ENCODE measurements at places on chromosomes 7 and 10. TPM values are rescaled to one million over a fixed set of nuclear protein-coding genes. Genes with fewer than 3 reads are reported as not detected.

- DNase-seq = no peak
These were observed 74.0 kb upstream of the ITGB1 start for GRCh38 chr10:33031815-33032653.

- DNase-seq = no peak
These were observed 28.7 kb downstream of the PRF1 start for GRCh38 chr10:70573599-70574506.

GRCh38 chr7:841943-842342 lies 9.7 kb downstream of the SUN1 start:
- DNase-seq = no peak

- DNase-seq = no peak
These were observed 12.7 kb upstream of the TTYH3 start for GRCh38 chr7:2619116-2619515.

FKBP6 gene
- 0.26 TPM for polyA plus RNA-seq

GRCh38 chr7:73865738-73866445 lies 4.9 kb downstream of the TMEM270 start:
- no peak for DNase-seq

- DNase-seq = no peak
These were observed 229.3 kb downstream of the AUTS2 start for GRCh38 chr7:69827558-69827957.

- no peak for DNase-seq
These were observed 89.1 kb downstream of the CDK6 start for GRCh38 chr7:92747041-92747835.

PNLIPRP1 gene
- polyA plus RNA-seq = not detected

DNA sequence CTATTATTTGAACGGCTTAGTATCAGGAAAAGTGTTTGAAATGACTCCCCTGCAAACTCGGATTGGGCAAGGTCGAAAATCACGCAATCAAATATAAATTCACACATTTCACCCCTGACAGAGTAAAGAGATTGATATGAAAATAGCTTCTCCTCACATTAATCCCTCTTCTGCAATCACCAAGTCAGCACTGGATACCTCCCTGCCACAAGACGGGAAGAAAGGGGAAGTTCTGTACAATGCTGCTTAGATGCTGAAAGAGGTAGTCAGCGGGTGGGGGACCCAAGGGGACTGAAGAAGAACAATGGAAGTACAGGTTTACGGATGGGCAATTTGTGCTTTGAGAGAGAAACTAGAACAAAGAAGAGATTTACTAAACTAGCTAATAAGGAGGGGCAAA lies 72.0 kb upstream of the ANK3 start:
- no peak for DNase-seq

DNA sequence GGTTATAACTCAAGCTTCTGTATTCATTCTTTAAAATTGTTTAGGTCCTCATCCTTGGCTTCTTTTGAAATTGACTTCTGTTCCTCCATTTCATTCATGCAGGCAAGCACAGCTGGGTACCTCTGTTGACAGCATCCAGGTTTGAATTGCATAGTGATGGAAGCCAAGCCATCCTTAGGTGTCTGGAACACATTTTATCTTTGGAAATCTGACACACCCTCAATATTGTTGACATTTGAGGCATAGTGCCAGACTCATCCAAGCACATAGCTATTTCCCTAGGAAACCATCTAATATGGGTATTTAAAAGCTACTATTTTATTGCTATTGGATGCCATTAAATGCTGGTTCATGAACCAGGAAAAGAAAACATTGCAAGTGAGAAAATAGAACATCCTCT lies 142.1 kb upstream of the PTPRZ1 start:
- DNase-seq = no peak

HOXA10 gene
- polyA plus RNA-seq = 142 TPM

GRCh38 chr10:132307823-132308586 lies at the start of gene STK32C:
TSS of gene STK32C (minus strand) at chr10:132307950. CDS start at chr10:132307833, 117 bp downstream.
- DNase-seq = peak; percentile 70

NEBL gene
- 95.1 TPM for polyA plus RNA-seq

ABCB4 gene
- 2.2 TPM for polyA plus RNA-seq

GRCh38 chr10:97748116-97748515 lies 11.2 kb downstream of the ZFYVE27 start:
- no peak for DNase-seq

DNA sequence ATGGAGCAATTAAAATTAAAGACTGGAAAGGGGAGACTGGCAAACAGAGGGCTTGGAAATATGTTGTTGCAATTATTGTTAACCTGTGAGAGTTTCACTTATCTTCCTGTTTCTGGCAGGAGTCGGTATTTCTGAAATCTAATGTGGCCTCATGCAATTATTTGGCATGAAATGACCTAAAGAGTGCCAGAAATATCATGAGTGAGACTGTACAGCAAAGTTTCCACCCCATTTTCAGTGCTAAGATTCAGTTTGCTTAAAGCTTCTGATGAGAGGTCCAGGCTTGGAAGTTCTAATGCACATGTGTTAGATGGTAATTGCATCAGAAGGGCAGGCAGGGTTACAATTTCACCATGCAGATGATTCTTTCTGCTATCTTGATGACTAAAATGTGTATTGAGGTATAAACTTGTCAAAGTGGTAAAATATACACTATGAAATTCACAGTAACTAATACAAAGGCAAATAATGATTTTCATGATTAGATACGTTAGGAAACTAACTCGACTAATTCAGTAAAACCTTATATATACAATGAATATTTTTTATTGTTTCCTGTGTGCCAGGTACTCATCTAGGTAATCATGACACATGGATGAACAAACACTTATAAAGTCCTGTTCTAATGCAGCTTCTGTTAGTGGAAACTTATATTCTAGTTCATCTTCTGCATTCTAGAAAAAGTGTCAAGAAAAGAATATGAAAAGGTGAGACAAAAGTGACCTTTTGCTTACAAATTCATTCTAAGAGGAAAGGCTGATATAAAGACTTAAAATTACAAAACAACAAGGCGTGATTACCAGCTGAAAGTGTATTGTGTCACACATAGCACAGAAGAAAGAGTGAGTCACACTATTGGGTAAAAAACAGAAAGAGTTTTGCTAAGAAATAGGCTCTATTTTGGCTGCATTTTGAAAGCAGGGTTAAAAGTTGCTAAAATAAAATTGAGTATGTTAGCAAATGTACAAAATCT lies 533.4 kb upstream of the SEMA3D start:
- no peak for DNase-seq

DNA sequence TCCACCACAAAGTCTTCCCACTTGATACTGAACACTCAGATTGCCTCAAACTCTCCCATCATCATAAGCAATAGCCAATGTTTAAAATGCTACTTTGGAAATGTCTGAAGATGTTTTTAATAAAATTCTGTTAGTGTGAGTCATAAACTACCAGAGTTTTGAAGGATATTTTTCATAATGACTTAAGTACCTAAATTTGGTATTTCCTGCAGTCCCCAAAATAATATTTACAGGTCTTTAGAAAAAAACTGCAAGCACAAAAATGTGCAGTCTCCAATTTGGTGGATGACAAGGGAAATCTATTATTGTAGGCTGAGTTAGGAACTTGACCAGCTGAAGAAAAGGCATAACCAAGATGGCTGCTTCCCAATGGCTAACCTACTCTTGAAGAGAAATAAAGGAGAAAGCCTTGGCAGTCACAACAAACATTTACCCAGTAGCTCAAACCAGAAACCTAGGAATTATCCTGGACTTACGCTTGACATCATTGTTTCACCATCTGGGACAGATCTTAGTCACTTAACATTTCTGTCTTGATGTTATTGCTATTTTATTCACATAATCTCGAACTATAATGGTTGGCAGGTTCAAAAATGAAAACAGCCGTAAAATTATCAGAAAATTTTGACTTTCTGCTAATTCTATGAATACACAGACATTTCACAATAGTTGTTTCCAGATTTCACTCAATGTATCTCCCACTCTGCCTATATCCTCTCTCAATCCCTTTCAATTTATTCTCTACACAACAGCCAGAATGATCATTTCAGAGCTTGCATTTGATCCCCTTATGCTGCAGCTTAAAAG lies 111.2 kb upstream of the STEAP1B start:
- no peak for DNase-seq

EEPD1 gene
- polyA plus RNA-seq = 6.0 TPM

CCAR1 gene
- 197 TPM for polyA plus RNA-seq

PDAP1 gene
- 145 TPM for polyA plus RNA-seq

DNA sequence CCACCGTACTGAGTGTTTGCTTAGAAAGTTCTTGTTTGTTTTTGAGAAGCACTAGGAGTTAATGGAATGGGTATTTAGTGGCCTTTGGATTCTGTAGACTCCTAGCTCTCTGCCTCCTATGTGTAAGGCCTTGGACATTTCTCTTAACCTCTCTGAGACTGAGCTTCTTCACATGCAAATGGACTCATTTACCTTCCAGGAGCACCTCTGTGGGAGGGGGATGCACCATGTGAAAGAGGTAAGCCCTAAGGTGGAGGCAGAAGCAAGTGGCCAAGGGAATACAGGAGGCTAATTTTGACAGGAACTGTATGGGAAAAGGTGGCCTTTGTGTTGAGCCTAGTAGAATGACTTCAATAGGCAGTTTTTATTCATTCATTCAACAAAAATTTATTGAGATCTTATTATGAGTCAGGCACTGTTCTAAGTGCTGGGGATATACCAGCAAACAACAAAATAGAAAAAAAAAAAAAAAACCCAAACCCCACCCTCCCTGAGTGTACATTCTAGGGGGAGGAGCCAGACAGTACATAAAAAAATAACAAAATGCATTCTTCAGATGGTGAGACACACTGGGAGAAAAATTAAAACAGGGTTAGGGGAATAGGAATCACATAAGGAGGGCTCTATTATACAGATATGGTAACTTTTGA lies 9.2 kb upstream of the EPHA1 start:
- DNase-seq = no peak

SPDYE11 gene
- 0.50 TPM for polyA plus RNA-seq

GIMAP4 gene
- polyA plus RNA-seq = 33.5 TPM

TRPV5 gene
- 0.83 TPM for polyA plus RNA-seq

- DNase-seq = no peak
These were observed 118.3 kb downstream of the RAPGEF5 start for GRCh38 chr7:22238354-22239311.

GRCh38 chr10:1373287-1373686 lies 317.1 kb downstream of the WDR37 start:
- DNase-seq = no peak

DNA sequence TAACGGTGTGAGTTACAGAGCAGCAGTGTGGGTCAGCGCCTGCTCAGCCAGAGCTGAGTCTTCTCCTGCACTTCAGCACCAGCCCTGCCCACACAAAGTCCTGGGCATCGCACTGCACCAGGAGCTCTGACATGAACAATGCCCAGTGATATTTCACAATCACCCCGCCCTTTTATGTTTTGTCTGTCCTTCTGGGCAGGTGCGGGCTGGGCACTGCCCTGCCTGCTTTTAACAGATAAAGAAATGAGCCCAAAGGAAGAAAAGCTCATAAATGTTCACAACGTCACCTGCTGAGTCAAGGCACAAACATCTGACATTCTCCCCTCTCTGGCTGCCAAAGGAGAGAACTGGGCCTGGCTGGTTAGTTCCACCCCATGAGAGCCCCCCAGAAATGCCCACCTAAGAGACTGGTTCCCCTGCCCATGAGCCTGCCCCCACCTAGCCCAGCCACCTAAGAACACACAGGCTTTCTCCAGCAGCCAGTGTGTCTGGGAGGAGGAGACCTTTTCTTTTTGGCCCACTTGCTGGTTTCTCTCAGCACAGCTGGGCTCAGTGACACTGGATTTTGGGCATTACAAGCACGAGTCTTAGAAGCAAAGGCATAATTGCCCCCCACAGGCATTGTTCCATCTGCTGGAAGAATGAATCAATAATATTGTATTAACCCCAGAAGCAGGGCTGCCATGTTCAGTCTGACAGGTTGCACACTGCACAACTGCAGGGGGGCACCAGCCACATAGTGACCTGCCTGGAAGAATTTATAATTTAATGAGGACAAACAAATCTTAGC lies 22.3 kb downstream of the CALML3 start:
- DNase-seq = no peak

DNA sequence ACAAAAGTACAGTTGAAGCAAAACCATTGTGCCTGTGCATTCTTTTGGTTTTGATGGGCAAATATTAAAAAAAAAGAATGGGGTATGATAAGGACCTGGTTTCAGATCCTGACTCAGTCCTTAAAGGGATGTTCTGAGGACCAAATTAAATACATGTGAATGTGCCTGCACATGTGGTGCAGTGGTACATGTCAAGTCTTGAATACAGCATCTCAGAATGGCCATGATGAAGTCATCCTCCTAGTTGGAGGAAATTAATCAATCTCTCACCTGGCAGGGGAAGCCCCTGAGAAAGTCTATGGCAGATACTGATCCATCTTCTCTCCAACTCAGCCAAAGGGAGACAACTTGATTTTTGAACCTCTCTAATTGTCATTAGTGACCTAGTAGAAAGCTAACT lies 207.0 kb downstream of the SUGCT start:
- DNase-seq = no peak

GRCh38 chr7:94556028-94556427 lies 46.4 kb downstream of the CASD1 start:
- no peak for DNase-seq

- DNase-seq = no peak
These were observed 40.5 kb upstream of the COMTD1 start for GRCh38 chr10:75276069-75276872.

DNA sequence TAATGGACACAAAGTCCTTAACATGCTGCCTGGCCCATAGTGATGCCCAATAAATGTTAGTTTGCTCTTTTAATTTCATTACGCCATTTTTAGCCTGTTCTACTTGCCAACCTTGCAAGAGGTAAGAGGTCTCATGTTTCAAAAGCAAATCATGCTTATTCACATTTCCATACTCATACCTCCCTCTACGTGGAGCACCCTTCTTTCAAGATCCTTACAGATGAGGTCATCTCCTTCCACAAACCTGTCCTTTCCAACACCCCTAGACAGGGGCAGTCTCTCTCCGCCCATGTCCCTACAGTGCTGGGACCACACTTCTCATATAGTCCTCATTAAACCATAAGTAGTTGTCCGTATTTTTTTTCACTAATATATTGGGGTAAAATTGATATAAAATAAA lies 271.3 kb downstream of the FGFR2 start:
- DNase-seq = no peak

DNA sequence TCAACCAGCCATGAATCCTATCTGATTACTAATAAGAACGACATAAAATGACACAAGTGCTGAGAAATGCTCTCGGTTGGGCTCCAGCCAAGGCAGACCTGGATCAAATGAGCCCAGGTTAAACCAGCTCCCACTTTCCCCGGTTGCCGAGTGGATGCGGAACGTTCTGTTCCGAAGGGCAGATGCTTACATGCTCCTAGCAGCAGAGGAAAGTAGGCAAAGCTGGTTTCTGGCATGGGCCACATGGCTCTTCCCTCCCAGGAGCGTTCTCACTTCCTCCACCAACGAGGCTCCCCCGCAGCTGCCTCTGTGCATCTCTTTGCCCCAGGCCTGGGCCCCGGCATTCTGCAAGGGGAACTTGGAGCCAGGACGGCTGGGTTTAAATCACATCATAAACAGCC lies 61.8 kb upstream of the SDK1 start:
- no peak for DNase-seq

GRCh38 chr10:283916-284356 lies 148.7 kb downstream of the ZMYND11 start:
- DNase-seq = no peak

GRCh38 chr7:33550363-33550762 lies 355.0 kb upstream of the BMPER start:
- DNase-seq = no peak
